ENCODE measurements at places on chromosomes 5 and 9. TPM values are rescaled to one million over a fixed set of nuclear protein-coding genes. Genes with fewer than 3 reads are reported as not detected.

DNA sequence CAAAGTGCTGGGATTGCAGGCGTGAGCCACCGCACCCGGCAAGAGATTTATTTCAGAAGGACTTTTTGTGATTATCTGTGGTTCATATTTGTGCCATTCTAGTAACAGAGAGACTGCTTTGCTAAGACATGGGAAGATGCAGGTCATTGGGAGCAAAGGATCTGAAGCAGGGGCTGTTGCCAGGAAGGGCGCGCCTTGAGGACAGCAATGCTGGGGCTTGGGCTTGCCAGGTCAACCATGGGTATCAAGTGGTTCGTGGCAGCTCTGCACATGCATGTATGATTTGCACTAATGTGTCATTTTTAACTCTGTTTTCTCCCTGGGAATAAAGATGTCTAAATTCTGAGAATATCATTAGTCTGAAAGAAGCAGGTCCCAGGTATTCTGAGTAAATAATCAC, 17.0 kb downstream of the ADAMTS2 start:
- DNase-seq: no peak

GRCh38 chr9:93189369-93190132, 5.6 kb downstream of the WNK2 start:
- DNase-seq: no peak

DNA sequence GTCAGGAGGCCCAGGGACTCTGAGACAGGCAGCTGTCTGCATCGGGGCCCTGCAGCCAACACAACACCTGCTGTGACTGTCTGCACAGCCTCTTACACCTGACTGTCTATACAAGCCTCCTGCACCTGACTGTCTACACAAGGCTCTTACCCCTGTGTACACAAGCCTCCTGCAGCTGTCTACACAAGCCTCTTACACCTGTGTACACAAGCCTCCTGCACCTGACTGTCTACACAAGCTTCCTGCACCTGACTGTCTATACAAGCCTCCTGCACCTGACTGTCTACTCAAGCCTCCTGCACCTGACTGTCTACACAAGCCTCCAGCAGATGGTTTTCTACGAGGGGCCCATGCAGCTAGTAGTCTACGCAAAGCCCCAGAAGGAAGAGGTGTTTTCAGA, 18.6 kb downstream of the IRX2 start:
- no peak for DNase-seq

GRCh38 chr5:139392678-139393496, 2.0 kb downstream of the PROB1 start:
- DNase-seq: peak; percentile 58

- no peak for DNase-seq
Observed at GRCh38 chr5:90865180-90865579, 306.6 kb downstream of the ADGRV1 start.

- no peak for DNase-seq
Observed at GRCh38 chr5:3107156-3107611, 355.7 kb upstream of the IRX2 start.

GRCh38 chr5:36441280-36441679, 139.6 kb upstream of the RANBP3L start:
- DNase-seq: no peak

The GRIN3A gene
- not detected for total RNA-seq

The PCDHB1 gene
- not detected for total RNA-seq

The GLT6D1 gene
- not detected for total RNA-seq

The LCN9 gene
- total RNA-seq: not detected

The WASHC1 gene
- 4.7 TPM for total RNA-seq

The SPARC gene
- 103 TPM for total RNA-seq

The PSD2 gene
- 0.05 TPM for total RNA-seq

The MEIKIN gene
- total RNA-seq: not detected

The CCDC183 gene
- total RNA-seq: 0.94 TPM
